ENCODE measurements at places on chromosomes 12 and 14.

DNA sequence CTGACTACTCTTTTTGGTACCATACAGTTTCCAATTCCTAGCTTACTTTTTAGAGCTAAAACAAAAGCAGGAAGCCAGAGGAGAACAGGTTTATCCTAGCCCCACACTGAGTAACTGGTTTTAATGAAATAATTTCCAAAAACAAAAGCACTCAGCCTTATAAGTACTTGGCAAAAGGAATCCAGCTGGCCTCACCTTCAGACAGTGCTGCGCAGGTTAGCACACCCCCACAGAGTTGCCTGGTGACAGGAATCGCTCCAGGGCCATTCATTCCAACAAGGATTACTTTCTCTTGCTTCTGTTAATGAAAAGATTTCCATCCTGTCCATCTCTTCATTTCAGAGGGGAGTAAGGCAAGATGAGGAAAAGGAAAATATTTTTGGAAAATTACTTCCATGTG is 84.6 kb downstream of the SCFD1 start:
- no peak overlapping the region for H3K27ac ChIP-seq
- no peaks in the 10 kb centered on the region for H3K4me1 ChIP-seq
- H3K27me3 ChIP-seq: no peaks in the 10 kb centered on the region

DNA sequence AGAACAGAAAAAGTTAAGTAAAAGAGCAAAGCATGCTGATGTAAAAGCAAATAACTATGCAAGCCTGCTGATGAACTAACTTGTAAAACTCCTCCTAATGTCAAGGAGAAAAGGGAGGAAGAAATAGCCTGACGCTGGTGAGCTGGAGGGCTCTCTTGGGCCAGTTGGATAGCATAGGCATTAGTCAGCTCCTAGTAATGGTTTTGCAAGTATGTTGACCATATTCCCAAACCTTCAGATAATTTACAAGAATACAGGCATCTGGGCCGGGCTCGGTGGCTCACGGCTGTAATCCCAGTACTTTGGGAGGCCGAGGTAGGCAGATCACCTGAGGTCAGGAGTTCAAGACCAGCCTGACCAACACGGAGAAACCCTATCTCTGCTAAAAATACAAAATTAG is 871.4 kb downstream of the C12orf50 start:
- no peaks in the 10 kb centered on the region for H3K27me3 ChIP-seq
- DNase-seq: no peak
- H3K27ac ChIP-seq: no peak overlapping the region
- no peak overlapping the region for H3K4me3 ChIP-seq
- H3K4me1 ChIP-seq: no peaks in the 10 kb centered on the region

DNA sequence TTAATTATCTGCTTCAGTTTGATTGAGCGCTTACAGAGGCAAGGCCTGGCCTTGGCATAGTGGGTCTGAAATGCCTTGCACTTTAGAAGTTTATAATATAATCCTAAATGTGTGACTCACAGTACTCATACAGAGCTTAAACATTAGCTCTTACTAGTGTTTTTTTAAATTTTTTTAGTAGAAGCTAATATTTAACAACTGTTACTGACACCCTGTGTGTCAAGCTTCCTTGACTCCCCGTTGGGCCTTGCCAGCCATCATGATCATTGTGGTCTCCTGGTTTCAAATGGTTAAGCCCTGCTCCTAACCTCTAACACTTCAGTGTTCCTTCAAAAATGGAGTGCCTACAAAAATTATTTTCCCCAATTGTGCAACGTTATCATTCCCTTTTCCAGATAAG is 126.9 kb downstream of the GALC start:
- H3K4me3 ChIP-seq: no peak overlapping the region
- no peak for DNase-seq
- H3K4me1 ChIP-seq: no peaks in the 10 kb centered on the region
- no peak overlapping the region for H3K27ac ChIP-seq

GRCh38 chr14:28983279-28983678 is 216.7 kb downstream of the FOXG1 start:
- no peak overlapping the region for H3K4me3 ChIP-seq
- no peaks in the 10 kb centered on the region for H3K4me1 ChIP-seq
- H3K36me3 ChIP-seq: no peaks in the 10 kb centered on the region
- H3K27me3 ChIP-seq: no peaks in the 10 kb centered on the region

GRCh38 chr14:59308673-59309072 is 120.2 kb downstream of the DAAM1 start:
- no peak for DNase-seq
- peaks cover 3% of the 10 kb centered on the region for H3K36me3 ChIP-seq
- no peak overlapping the region for H3K4me3 ChIP-seq
- H3K27me3 ChIP-seq: no peaks in the 10 kb centered on the region

DNA sequence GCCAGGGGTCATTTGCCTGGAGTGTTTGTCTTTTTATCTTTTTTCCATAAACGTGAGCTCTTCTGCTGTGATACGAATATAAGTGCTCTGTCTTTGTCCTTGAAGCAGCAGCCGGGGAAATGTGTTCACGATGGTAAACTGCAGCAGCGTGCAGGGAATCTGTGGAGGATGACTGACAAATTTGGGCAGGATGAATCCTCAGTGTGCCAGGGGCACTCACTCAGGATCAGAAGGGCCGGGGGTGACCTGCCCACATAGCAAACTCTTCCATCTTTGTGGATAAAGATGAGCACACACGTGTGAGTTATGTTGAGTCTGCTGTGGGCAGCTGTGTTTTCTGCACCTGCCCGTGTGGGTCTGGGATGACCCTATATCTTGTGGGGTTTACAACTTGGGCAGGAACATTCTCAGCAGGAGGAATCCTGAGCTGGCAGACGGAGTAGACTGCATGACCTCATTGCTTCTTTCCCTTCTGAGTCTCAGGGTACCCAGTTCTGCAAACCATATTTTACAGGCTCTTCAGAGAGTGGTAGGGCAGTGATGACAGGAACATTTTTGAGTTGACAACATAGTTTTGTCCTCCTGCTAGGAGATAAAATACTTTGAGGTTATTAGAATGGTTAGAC is 711 bp downstream of the ANO4 start:
- no peaks in the 10 kb centered on the region for H3K27me3 ChIP-seq
- H3K27ac ChIP-seq: no peak overlapping the region
- H3K36me3 ChIP-seq: no peaks in the 10 kb centered on the region
- H3K4me1 ChIP-seq: no peaks in the 10 kb centered on the region
- H3K4me3 ChIP-seq: no peak overlapping the region

DNA sequence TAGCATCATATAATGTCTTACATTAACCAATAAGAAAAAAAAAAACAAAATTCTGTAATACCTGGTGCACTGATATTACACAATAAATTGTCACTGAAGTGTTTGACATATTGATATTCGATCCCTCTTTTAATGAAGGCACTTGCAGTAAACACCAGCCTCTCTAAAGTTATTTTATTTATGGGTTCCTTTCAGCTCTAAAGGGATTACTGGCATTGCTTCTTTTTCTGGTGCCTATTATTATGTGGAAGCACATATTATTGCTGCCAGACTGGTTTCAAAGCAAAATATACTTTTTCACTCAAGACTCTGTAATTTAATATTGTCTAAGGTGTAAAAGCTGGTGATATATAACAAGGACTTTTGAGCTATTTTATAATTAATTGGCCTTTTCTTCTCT is 1090.5 kb downstream of the TRHDE start:
- no peaks in the 10 kb centered on the region for H3K36me3 ChIP-seq
- no peaks in the 10 kb centered on the region for H3K27me3 ChIP-seq
- DNase-seq: no peak
- no peak overlapping the region for H3K27ac ChIP-seq
- H3K4me3 ChIP-seq: no peak overlapping the region
- no peaks in the 10 kb centered on the region for H3K4me1 ChIP-seq

GRCh38 chr12:80752464-80752863 is 35.8 kb downstream of the MYF5 start:
- H3K4me1 ChIP-seq: no peaks in the 10 kb centered on the region
- H3K4me3 ChIP-seq: no peak overlapping the region

DNA sequence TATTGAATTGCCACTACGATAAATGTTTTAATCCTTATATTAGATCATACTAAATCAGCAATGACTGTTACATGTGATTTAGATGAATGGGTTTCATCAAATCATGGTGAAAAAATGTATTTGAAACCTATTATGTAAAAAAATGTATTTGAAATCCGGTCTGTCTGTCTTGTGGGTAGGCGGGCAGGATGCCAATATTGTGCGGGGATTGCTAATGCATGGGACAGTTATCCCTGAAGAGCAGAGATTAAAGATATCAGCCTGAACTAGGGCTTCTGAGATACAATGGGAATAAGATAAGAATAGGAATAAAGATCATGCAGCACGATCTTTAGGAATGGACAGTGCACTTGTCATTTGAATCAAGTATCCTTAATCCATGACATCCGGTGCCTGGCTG is 134.0 kb downstream of the PRKCH start:
- H3K36me3 ChIP-seq: peaks cover 98% of the 10 kb centered on the region
- peak overlapping the region; percentile 91 for H3K27ac ChIP-seq
- H3K4me1 ChIP-seq: peaks cover 66% of the 10 kb centered on the region
- DNase-seq: no peak

DNA sequence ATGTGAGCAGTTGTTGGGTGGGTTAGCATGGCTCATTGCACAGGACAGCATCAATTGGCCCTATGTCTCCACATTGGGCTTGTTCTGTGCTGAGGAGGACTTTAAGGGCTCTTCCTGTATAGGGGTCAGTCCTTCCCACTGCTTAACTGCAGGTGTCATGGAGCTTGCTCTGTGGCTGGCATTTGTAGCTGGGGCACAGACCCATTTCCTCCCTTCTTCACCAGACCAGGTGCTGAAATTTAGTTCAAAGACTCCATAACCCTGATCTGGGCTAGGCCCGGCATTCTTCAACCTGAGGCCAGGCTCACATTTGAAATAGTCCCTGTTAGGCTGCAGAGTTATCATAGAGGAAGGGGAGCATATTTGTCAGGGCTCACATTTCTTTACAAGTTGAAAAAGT is 12.8 kb downstream of the CHST11 start:
- no peaks in the 10 kb centered on the region for H3K27me3 ChIP-seq
- peak overlapping the region; percentile 37 for H3K4me3 ChIP-seq
- H3K27ac ChIP-seq: peak overlapping the region; percentile 71
- peaks cover 81% of the 10 kb centered on the region for H3K4me1 ChIP-seq
- DNase-seq: no peak

DNA sequence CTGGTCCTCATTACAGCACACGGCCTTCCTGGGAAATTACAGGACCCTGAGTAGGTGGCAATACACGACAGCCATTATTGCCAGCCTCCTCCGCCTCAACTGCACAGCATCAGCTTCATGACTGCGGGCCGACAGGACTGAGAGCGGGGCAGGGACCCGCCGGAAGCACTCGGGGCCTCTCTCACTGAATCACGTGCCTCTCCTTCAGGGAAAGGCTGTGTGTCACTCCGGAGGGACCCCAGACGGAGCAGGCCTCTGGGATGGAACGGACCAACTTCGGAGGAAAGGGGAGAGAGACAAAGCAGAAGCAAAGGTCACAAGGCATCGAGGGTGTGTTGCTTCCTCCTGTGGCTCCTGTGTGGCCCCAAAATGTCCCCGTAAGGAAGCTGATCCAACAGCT is 90.0 kb downstream of the RNF34 start:
- no peak overlapping the region for H3K27ac ChIP-seq
- H3K36me3 ChIP-seq: peaks cover 14% of the 10 kb centered on the region
- peaks cover 4% of the 10 kb centered on the region for H3K4me1 ChIP-seq
- no peak overlapping the region for H3K4me3 ChIP-seq

GRCh38 chr14:72014486-72014885 is 82.3 kb downstream of the RGS6 start:
- H3K4me1 ChIP-seq: no peaks in the 10 kb centered on the region
- no peak for DNase-seq
- no peaks in the 10 kb centered on the region for H3K36me3 ChIP-seq
- no peak overlapping the region for H3K27ac ChIP-seq

DNA sequence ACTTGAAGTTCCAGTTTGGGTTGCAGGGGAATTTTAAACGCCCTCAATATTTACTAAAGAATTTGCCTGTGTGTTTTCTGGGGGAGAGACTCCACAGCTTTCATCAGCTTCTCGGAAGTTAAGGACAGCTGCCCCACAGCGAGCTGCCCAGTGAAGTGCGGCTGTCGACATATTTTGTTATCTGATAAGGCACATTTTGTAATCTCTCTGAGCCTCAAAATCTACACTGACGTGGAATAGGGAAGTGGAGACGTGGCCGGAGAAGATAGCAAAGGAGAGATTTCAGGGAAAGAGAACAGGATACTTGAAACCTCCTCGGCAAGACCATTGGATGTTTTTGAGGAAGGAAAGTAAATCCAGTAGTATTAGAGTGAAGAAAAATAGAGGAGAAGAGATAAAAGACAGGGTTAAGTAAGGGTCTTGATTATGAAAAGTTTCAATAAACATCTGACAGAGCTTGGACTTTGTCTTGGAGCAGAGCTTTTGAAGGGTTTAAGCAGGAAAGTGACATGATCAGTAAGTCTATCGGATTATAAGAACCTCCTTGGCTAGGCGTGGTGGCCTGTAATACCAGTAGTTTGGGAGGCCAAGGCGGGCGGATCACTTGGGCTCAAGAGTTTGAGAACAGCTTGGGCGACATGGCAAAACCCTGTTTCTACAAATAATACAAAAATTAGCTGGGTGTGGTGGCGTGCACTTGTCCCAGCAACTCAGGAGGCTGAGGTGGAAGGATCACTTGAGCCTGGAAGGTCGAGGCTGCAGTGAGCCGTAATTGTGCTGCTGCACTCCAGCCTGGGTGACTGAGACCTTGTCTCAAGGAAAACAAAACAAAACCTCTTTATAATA is 1.1 kb downstream of the POLR3B start:
- peaks cover 14% of the 10 kb centered on the region for H3K4me1 ChIP-seq
- peaks cover 14% of the 10 kb centered on the region for H3K36me3 ChIP-seq
- H3K27me3 ChIP-seq: no peaks in the 10 kb centered on the region
- H3K4me3 ChIP-seq: peak overlapping the region; percentile 91

DNA sequence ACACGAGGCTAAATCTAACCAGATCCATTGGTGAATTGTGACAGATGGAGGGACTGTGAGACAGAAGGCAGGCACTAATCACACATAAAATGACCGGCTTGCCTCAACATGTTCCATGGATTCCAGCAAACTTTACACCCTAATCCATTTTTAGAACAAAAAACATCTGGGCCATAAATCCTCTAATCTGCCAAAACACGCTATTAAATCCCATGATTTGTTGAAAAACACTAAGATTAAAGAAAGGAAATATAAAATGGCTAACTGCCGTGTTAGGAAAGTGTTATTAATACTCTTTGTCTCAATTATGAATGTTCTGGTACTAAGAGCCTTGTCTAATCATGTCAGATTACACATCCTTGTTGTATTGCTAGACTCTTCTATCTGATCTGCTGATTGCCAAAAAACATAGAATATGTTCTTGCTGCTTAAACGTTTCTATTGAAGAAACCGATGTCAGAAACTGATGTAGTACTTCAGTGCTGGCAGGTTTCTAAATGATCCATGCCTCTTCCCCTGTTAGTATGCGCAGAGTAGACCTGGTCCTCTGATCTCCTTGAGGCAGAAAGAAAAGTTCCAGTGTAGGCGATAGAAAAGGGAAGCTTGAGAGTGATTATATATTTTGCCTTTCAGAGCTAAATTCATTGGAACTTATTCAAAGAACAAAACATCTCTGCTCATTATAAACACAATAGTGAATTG is 384.9 kb downstream of the SOX5 start:
- H3K27ac ChIP-seq: no peak overlapping the region
- H3K27me3 ChIP-seq: no peaks in the 10 kb centered on the region
- H3K4me3 ChIP-seq: no peak overlapping the region

GRCh38 chr14:60064491-60065072 is 27.1 kb upstream of the PCNX4 start:
- DNase-seq: no peak
- H3K27ac ChIP-seq: no peak overlapping the region
- H3K4me3 ChIP-seq: no peak overlapping the region
- no peaks in the 10 kb centered on the region for H3K4me1 ChIP-seq
- H3K27me3 ChIP-seq: peaks cover 10% of the 10 kb centered on the region

Measured in effector memory CD8-positive, alpha-beta T cell (primary cell).